NCI-H774 (cell line): ENCODE measurements at places on chromosomes 2 and 18.

DNA sequence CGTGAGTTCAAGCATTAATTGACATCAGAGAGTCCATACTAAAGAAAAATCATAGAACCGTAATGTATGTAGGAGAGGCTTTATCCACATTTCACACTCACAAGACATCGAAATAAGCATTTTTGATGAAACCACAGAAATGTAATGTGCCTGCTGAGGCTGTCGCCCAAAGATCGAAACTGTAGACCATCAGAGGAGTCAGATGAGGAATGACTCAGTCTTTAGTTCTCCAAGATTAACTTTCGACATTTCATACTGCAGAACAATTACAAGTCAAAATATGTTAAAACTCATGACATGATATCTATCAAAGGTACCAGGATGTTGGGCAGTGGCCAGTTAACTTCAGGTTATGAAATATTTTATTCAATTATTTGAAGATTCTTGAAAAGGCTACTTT lies 79.6 kb downstream of the RAB31 start:
- no peak for DNase-seq

GRCh38 chr2:2044269-2045057 lies 286.6 kb downstream of the MYT1L start:
- DNase-seq, result no peak

DNA sequence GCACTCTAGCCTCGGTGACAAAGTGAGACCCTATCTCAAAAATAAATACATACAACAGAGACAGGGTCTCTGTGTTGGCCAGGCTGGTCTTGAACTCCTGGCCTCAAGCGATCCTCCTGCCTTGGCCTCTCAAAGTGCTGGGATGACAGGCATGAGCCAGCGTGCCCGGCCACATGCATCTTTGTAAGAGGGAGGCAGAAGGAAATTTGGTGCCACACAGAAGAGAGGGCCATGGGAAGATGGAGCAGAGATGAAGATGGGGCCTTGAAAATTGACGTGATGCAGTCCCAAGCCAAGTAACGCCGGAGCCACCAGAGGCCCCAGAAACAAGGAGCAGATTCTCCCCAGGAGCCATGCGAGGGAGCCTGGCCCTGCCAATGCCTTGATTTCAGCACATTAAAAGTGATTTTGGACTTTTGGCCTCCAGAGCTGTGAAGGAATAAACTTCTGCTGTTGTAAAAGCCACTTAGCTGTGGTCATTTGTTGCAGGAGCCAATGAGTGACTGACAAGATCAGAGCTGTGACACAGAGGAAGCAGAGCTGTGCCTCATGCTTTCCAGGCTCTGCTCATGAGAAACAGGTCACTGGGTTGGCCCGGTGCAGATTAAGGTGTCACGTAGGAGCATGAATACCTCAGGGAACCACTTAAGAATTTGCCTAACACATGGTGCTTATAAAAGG lies 2.7 kb upstream of the SLC66A2 start:
- DNase-seq, result no peak

- no peak for DNase-seq
Observed at GRCh38 chr18:9683418-9684396, 24.4 kb upstream of the RAB31 start.

- DNase-seq, result no peak
Observed at GRCh38 chr2:173884025-173884802, 81.0 kb downstream of the SP3 start.

GRCh38 chr18:54323970-54324369 lies 33.7 kb downstream of the STARD6 start:
- no peak for DNase-seq

DNA sequence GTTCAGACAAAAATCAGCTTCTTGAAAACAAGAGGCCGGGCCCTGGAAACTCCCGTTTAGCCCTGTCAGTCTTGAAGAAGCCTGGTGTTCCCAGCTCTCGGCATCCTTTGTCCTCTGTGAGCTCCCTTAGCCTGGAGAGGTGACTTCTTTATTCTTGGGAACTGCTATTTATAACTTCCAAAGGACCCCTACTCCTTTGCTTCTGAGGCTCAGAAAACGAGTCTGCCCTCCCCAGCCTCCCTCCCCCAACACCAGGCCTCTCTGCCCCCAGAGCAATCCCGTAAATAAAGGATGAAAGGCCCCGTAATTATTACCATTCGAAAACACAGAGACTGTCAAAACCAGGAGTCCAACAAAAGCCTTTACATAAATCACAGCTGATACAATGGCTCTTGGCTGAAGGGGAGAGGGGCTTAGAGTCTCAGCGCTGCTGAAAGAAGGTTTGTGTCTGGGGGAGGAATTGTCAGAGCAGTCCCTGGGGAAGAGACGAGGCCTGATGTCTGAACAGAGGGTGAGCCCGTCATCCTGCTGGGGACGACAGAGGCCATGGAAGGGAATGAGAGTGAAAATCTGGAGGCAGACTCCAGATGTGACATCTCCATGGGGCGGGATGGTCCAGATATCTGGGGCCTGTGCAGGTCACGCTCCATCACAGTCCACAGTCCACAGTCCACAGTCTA lies 283.0 kb downstream of the MYCN start:
- no peak for DNase-seq

GRCh38 chr2:159910951-159911350 lies 112.9 kb upstream of the CD302 start:
- DNase-seq, result no peak

GRCh38 chr18:39962546-39962945 lies 1992.5 kb upstream of the PIK3C3 start:
- DNase-seq, result no peak

DNA sequence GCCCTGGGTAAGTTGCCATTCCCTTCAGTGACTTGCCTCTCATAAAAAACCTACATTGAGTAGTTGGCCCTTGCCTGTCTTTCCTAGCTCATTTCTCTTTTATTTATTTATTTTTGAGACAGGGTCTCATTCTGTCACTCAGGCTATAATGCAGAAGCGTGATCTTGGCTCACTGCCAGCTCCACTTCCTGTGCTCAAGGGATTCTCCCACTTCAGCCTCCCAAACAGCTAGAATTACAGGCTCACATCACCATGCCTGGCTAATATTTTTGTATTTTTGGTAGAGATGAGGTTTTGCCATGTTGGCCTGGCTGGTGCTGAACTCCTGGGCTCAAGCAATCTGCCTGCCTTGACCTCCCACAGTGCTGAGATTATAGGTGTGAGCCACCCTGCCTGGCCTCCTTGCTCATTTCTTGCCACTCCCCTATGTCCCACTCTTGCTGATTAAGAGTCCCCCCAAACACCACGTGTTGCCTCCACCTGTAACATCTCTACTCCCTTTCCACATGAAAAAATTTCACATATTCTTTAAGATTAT lies 12.6 kb downstream of the EVA1A start:
- DNase-seq, result no peak

GRCh38 chr2:140344838-140345237 lies 1564.6 kb upstream of the NXPH2 start:
- no peak for DNase-seq

- no peak for DNase-seq
Observed at GRCh38 chr2:151845481-151845880, 17.3 kb upstream of the ARL5A start.

- no peak for DNase-seq
Observed at GRCh38 chr18:48663096-48663930, 124.5 kb downstream of the CTIF start.

DNA sequence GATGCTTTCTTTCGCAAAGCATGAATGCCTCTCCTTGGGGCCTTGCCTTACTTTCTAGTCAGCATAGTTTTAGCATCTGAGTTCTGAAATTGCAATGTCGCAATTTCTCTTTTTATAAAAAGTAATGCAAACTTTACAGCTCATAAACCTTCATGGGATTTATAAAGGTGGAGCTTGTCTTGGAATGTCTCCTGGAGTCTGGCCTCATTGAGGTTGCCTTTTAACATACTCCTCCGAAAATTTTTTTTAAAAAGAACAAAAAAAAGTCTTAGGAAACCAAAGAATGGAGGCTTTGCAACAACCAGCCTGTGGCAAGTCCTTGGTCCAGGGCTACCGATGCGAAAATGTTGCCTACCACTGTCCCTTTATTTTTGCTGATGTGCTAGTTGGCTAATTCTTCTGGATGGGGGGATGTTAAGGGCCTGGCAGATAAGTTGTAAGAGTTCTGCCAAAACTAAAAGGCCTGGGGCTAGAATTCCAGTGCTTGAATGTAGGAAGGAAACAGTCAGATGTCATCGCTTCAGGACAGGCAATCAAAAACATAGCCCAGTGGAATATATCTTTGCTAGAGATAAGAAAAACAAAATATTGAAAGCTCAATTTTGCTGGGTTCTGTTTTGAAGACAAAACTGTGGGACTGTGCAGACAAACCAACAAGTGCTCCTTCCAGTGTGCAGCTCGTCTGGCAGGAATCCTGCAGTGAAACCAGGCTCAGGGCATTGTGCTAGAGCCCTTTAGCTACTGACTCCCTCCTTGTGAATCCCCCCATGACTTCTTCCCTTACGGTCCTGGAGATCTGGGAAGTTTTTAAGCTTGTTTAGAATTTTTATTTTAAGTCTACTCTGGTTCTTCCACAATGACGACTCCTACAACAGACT lies 213.0 kb downstream of the PIEZO2 start:
- DNase-seq, result no peak

GRCh38 chr2:45391866-45392265 lies 219.2 kb downstream of the SRBD1 start:
- no peak for DNase-seq

- no peak for DNase-seq
Observed at GRCh38 chr2:223674998-223675609, 72.9 kb upstream of the SCG2 start.

GRCh38 chr2:231708773-231709635 lies 679 bp downstream of the PTMA start:
- DNase-seq, result peak; percentile 32

GRCh38 chr2:200693836-200694470 lies 108.1 kb downstream of the AOX1 start:
- no peak for DNase-seq

- DNase-seq, result no peak
Observed at GRCh38 chr18:53772293-53772692, 452.2 kb downstream of the MBD2 start.

- DNase-seq, result no peak
Observed at GRCh38 chr2:32947076-32947483, 327 bp downstream of the LTBP1 start.

- no peak for DNase-seq
Observed at GRCh38 chr18:37400802-37401201, 164.8 kb downstream of the CELF4 start.

- no peak for DNase-seq
Observed at GRCh38 chr2:66457545-66457944, 22.6 kb downstream of the MEIS1 start.

DNA sequence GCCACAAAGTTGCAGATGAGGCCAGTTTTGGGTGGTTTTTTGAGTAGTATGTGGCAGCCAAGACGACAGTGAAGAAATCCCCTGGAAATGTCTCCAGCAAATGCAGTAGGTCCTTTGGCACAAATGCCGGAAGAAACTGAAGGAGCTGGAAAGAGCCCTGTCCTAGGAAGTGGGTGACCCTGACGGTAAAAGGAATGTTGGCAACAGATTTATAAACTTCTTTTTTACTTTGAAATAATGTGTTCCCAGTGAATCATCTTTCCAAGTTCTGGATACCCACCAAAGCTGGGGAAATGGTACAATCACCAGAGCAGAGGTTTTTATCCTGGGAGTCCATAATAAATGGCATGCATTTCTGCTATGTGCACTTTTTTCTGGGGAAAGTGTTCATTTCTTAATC lies 112.9 kb downstream of the CSRNP3 start:
- no peak for DNase-seq

DNA sequence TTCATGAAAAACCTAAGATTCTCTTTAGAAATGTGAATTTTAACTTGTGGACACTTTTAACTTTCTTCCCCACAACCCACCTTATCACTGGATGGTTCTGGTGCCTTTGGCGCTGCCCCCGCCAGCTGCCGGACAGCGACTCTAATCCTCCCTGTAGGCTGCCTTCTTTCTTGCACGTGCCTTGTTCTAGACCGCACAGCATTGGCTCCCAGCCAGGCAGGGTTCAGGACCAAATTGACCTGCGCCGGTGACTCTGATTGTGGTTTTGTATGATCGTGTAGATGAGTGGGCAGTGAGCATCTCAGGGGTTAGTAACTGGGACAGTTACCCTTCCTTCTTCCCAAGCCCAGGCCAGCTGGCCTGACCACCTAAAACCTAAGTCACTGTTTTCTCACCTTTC lies 106.8 kb downstream of the ASAP2 start:
- DNase-seq, result no peak

DNA sequence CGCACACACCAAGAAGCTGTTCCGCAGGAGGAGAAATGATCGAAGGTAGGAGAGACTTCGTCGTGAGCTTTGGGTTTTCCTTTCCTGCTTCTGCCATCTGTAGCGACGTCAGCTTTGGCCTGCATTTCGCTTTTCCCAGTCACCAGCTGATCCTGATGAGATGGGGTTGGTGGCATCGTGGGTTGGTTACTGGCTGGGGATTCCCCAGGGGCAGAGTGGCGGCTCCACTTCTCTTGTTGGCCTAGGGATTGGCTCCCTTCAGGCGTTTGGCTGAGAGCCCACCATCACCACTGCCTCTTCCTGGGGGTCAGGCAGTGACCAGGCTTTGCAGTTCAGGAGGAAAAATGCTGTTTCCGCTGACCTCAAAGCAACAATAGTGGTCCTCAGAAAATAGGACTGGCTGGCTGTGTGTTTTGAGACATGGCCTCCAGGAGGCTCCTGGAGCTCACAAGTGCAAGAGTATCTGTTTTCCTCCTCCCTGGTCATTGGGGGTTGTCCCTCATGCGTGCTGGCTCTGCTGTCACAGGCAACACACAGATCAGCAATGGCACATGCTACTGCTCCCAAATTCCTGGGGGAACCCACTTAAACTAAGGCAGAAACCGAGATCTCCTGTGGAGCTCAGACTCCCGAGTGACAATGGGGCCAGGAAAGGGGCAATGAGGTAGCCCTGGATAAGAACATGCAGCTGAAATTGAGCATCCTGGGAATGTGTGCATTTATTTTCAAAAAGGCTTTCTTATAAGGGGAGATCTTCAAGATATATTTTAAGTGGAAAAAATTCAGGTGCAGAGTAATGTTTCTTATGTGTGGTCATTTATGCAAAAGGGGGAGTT lies 173.0 kb downstream of the CTIF start:
- no peak for DNase-seq

GRCh38 chr2:226712941-226713340 lies 86.7 kb downstream of the IRS1 start:
- DNase-seq, result no peak

DNA sequence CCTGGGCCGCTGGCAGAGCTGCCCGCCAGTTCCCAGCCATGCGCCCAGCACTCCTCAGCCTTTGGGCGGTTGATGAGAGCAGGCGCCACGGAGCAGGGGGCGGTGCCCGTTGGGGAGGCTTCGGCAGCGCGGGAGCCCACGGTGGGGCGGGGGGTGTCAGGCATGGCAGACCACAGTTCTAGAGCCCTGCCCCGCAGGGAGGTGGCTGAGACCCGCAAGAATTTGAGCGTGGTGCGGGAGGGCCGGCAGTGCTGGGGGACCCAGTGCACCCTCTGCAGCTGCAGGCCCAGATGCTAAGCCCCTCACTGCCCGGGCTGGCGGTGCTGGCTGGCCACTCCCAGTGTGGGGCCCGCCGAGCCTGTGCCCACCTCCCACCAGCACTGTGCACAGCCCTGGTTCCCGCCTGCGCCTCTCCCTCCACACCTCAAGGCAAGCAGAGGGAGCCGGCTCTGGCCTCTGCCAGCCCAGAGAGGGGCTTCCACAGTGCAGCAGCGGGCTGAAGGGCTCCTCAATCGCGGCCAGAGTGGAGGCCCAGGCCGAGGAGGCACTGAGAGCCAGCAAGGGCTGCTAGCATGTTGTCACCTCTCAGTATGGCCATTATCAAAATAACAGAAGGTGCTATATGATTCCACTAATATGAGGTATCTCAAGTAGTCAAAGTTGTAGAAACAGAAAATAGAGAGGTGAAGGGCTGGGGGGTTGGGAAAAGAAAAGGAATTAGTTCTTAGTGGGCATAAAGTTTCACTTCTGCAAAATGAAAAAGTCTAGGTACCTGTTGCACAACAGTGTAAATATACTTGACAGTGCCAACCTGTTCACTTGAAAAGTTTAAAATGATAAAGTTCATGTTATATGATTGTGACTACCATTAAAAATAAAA lies 72.3 kb downstream of the SH3YL1 start:
- DNase-seq, result no peak
